ENCODE measurements at places on chromosomes 5 and 9.

DNA sequence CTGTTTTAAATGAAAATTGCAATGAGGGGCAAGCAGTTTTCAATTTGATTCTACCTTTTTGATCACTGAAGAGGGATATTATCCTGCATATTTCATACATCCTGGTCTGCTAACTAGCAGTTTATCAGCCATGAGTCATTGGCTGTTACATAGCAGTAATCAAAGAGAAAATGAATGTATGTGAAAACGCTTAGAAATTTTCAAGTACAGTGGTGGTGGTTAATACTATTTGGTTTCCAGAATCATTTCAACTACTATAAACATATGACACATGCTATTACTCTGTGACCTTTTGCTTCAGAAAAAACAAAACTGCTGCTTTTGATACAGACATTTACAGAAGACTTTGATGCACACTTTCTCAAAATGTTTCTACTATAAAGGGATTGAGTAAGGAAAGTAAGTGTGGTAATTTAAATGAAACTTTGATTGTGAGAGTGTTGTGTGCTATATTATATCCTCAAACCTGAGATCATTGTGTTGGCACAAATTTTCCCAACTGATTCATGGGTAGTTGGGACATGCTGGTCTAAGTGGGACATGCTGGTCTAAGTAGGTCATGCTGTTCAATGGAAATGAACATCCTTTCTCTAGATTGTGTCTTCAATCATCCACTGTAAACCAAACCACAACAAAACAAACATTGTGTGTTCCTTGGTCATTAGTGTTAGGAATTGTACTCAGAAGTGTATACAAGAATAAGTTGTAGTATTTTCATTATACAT, 5.1 kb downstream of the RNF14 start:
- DNase-seq, result no peak

DNA sequence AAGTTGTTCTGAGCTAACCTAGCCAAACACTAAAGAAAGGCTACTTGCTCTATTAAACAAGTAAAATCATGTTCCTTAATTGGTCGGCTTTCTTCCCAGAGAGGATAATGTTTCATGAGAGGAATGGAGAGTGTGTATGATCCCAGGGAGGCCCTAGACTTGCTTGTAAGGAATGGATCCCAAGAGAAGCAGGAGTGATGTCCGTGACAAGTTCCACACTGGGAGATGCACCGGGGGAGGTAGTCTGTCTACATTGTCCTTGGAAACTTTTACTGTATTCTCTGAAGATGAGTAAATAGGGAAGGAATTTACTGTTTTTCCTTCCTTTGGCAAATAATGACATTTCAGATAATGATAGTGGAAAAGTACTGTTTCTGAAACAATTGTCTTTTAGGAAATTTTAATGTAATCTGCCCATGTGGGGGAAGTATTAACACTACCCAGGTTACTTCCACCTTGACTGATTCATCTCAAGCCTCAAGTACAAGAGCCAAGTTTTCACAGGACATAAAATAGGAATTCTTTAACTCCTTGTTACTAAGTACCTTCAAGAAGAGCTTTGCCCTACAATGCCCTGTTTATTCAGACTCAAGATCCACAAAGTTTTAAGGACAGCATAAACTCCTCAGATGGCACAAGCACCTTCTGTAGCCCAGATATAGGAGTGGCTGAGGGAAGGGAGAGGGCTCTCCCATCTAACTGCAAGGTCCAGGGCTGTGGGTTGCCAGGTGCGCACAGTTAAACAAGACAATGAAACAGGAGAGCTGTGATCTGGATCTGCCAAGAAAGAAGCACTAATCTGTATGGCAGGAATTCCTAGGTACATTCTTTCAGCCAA, 152.1 kb downstream of the GNA14 start:
- no peak for DNase-seq

GRCh38 chr5:62093976-62094375, 212.0 kb upstream of the KIF2A start:
- DNase-seq, result no peak

DNA sequence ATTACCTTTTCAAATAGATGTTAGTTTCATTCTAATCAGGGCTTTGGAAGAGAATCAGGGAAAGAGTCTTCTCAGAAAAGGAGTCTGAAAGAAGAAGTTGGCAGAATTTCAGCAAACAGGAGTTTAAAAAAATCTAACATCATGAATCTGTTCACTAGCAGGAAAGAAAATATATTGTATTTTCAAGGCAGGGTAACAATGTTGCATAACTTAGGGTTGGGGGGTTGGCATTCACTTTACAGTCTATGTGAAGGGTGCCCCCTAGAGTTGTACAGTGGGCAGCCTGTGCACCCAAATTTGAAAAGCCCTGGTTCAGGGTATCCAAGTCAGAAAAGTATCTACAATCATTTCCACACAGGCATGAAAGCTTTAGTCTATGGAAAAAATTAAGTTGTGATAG, 348.4 kb upstream of the SLC30A5 start:
- no peak for DNase-seq

DNA sequence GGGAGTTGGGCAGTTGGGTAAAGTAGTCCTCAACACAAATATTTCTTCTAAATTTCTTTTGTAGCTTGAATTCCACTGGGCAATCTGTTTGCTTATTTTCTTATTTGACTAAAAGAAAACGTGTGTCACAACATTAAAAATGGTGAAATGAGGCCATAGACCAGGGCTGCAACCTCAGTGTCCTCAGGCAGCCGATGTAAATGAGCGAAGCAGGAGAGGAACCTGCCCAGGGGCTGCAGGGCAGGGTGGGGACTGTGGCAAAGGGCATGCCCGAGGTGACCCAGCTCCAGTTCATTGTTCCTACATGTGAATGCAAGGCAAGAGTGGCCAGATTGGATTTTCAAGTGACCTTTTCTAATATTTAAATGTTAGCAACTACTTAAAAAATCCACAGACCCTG, 74.7 kb downstream of the TENT4A start:
- no peak for DNase-seq

GRCh38 chr5:73150876-73151275, 22.1 kb upstream of the TMEM174 start:
- DNase-seq, result no peak

GRCh38 chr5:165996201-165996875, 2295.1 kb upstream of the WWC1 start:
- no peak for DNase-seq

GRCh38 chr9:5892456-5893133, 1.9 kb downstream of the MLANA start:
- no peak for DNase-seq
